ENCODE measurements at places on chromosomes 6 and 20.

DNA sequence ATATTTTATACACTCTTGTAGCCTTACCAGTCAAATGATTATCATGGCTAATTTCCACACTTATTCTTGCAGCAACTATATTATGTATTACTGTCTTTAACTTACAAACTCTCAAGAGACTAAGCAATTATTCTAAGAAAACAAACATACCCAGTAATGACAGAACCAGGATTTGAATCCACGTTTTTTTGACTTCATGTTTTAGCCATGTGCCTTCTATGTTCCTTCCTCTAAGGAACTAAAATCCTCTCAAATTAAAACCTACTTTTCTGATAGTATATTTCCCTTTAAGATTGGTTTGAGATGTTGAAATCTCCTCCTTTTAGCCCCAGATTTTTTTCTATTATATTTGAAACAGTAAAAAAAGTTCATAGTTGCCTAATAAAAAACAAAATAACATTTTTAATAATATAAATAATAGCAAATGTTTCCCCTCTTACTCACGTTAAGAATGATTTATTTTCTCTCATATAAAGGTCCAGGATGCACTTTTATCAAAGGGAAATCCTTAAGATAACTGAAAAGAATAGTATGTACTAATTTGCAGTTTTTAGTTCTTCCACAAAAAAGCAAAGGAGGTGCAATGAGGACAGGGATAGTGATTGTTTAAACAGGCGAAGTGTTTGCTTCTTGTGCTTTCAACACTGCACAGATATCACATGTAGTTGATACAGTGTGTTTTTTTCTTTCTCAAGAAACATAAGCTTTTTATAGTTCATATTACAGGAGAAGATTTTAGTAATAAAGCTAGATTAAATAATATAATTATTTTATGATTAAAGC lies 54.0 kb downstream of the VTA1 start:
- DNase-seq = no peak

DNA sequence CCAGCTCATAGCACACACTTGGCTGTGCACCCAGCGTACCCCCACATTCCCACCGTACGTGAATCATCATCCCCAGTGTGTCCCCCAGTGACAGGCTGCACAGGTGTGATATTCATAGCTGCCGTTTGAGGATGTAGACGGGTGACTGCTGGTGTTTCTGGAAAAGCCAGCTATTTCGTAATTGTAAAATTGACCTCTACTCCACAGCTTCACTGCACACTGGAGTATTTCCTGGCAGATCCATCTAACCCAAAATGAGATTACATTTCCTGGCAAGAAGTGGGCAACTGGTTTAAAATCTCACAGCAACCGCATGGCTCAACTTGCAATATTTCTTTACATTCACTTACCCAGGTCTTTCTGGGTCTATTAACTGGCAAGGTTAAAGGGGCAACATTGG lies 30.3 kb downstream of the CD83 start:
- no peak for DNase-seq

GRCh38 chr6:15623276-15624116 lies 39.3 kb downstream of the DTNBP1 start:
- DNase-seq = no peak

- DNase-seq = no peak
Measured at GRCh38 chr6:163339466-163339865, 75.1 kb upstream of the QKI start.

- no peak for DNase-seq
Measured at GRCh38 chr6:50025258-50025657, 3.5 kb upstream of the DEFB110 start.

DNA sequence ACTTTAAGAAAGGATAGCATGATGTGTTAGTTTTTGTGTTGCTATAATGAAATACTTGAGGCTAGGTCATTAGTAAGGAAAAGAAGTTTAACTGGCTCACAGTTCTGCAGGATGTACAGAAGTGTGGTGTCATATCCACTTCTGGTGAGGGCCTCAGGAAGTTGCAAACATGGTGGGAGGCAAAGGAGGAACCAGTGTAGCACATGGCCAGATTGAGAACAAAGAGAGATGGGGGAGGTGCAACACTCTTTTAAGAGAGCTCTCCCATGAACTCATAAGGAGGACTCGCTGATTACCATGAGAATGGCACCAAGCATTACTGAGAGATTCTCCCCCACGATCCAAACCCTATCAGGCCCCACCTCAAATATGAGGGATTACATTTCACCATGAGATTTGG lies 265.4 kb downstream of the RIMS1 start:
- DNase-seq = no peak

DNA sequence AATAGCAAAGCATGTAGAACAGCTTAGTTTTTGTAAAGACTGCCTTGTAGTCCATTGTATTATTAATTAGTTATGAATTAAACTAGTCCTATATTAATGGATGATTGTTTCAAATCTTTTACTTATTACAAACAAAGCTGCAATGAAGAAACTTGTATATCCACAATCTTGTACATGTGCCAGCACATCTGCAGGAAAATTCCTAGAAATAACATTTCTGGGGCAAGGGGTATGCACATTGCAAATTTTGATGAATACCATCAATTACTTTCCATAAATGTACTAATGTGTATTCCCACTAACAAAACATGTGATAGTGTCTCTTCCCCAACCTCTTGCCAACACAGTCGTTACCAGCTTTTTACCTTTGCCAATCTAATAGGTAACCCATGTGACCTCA lies 73.6 kb upstream of the AKAP12 start:
- DNase-seq = no peak

- no peak for DNase-seq
Measured at GRCh38 chr20:45993197-45993951, 15.3 kb upstream of the MMP9 start.

- no peak for DNase-seq
Measured at GRCh38 chr6:67679566-67680296, 955.4 kb upstream of the ADGRB3 start.

DNA sequence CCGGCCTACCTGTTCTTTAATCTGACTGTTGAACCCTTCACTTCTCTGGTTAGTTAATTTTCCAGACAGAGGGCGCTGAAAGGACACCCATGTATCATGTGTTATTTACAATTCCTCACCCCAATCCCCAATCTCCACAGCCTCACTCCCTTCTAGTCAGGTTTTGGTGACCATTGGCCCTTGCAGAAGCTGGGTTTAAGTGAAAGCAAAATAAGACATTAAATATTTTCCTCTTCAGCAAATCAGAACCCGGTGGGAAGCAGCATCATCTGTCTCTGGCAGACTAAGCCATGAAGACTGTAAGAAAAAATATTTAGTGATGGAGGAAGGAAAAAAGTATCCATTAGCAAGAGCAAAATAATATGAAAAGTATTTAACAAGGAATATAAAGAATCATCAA lies 9.4 kb upstream of the HLA-DQA1 start:
- no peak for DNase-seq

GRCh38 chr6:119285908-119286625 lies 63.5 kb downstream of the MAN1A1 start:
- no peak for DNase-seq

DNA sequence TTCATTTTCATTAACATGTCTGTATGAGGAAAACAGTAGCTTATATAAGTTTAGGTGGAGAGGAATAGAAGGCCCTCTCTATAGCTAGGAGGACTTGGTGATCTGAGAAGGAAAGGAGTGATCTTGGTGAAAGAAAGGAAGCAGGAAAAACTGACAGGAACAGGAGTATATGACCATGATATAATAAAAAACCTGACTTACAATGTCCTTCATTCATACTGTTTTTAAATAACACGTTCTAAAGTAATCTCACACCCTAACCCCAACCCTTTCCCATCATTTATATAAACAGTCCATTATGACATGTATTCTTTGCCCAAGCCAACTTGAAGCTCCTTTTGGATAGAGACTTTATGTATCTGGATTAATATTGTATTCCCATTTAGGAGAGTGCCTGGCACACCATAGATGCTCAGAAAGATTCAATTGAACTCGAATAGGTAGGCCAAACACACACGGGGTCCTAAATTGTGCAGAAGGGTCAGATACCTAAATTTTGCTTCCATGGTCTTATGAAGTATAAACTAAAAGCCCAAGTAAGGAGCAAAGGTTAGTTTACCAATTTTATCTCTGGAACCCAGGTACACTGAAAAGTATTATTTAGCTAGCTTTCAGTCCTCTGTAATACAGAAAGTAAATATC lies 75.9 kb downstream of the OR2B2 start:
- no peak for DNase-seq

- no peak for DNase-seq
Measured at GRCh38 chr6:131807644-131808459, at the start of gene ENPP1. Gene ENPP1, plus strand, starts transcription at chr6:131808020. Its CDS starts 16 bp downstream, at chr6:131808036.

DNA sequence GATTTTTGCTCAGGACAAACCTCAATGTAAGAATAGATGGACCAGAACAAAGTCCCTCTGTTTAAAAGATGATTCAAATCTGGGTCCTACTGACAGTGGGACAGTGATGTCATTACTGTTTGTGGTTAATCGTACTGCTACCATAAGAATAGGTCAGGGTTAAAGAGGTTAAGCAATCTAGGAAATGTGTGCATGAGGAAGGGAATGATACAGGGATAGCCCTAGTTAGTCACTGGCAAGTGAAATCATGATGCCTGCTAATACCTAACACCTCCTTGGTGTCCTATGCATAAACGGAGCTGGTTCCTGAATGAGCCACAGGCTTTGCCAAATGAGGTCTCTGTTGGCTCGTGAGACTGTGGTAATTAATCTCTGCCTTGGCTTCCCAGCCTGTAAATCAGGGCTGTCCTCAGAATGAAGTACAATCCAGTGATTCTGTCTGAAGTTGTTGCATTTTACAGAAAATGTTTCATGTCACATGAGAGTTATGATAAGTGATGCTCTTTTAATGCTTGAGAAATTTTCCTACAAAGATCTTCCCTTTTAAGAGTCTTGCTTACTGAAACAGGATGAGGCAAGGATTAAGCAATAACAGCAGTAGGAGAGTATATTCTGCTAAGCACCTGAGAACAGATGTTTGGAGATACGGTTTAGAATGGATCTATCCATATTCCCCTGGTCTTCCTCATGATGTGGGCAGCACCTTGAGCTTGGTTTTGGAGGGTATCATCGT lies 3.8 kb downstream of the MEP1A start:
- DNase-seq = no peak
